ENCODE measurements at places on chromosomes 3 and 15.

- DNase-seq = no peak
Measured at GRCh38 chr3:195563317-195563716, 20.2 kb upstream of the PPP1R2 start.

DNA sequence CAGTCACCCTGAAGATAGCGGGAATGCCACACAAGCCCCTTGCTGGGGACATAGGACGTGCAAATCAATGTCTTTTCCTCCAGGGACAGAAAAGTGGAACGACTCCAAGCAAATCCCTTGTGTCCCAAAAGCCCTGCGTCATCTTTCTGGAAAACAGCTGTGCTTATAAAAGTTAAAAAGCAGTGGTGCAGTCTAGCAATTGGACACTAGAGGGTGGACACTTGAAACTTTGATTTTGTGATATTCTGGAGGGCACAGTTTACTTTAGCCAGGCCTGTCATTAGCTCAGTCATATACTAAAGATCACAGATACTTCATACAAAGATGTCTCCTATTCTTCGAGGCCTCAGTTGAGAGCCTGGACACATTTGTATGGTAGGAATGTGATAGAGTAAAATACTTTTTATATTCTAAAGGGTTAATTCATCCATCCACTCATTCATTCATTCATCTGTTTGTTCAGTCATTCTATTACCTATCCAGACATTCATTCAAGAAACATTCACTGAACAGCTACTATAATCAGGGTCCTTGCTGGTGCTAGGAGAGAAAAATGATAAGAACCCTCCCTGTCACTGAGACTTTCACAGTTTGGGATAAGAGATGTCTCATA is 63.8 kb upstream of the ANKRD34C start:
- peak; percentile 17 for DNase-seq

- no peak for DNase-seq
Measured at GRCh38 chr3:62696011-62696410, 179.2 kb downstream of the CADPS start.

DNA sequence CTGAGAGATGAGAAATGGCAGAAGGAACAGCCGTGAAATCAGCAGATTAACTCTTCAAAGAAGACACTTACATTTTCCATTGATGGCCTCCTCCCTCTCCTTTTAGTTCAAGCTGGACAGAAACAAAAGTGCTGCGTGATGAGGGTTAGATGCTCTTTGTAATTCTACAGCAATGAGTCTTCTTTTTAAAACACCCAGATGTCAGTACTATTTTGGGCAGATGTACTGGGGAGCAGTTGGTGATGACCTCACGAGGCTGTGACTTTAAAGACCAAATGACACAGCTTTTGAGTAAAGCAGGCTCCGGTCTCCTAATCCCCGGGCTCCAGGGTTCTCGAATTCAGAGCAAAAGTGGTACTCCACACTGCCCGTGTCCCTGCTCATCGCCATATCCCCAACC is 198.2 kb downstream of the SLCO3A1 start:
- no peak for DNase-seq

DNA sequence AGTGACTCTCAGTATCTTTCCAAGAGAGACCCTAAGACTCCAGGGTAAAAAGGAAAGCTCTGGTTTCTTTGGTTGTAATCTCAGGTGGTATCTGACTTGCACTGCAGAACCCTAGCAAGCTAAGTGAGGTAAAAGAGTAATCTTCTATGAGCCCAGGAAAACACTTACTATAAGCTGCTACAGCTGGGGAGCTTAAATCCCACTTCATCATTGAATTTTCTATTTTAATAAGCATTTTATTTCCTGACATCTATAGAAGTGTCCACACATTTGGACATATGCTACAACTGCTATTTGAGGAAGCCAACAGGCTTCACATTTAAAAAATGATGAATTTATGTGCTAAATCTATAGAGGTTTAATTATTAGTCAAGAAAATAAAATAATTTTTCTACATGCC is 73.1 kb upstream of the GUCA1C start:
- no peak for DNase-seq

DNA sequence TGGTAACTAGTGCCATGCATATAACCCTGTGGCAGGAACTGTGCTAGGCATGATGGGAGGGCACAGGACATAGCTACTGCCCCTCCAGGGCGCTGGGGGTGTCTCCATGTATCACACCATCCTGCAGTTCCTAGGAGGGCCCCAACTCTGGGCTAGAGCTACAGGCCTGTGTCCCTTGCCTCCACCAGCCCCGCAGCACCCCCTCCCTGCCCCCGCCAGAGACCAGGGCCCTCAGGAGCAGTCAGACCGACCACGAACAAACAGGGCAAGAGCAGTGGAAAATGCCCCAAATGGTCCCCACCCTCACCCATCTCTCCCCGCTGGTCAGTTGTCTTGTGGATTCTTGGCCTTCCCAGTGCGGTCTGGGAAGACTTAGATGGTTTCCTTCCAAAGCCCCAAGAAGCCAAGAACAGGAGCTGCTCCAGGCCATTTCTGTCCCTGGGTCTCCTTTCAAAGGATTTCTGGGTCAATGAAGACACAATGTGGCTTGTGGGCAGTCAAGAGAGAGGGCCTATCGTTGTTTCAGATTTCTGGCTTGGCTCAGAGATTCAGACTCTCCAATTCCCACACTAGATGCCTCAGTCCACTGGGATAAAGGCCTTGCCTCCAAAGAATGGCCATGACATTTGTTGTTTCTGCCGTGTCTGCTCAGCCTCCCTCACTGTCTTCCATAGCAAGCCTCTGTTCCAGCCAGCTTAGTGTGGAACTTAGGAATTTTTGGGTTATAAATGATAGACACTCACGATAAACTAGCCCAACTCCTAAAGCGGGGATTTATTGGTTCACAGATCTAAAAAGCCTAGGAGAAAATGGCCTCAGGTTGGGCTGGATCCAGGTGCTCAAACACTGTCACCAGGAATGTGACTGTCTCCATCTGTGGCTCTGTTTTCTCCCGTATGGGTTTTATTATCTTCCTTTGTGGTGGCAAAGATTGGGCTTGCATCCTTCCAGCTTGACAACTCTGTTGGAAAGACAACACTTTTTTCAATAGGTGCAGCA is 80.6 kb downstream of the LSM3 start:
- no peak for DNase-seq

DNA sequence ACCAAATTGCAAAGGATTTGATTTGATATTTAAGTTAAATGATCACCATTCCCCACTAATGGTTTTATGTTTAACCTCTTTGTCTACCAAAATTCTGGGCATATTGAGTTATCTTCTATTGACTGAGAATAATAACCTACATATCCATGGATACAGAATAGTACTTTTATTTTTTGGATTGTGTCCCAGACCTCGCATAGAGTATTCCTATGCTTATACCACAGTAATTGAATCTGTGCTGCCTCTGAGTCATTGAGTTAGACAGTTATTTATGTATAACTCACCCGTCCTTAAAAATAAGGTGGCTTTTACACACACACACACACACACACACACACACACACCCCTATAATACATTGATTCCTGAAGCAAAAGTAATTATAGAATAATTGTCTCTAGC is 690.1 kb upstream of the BCHE start:
- DNase-seq = peak; percentile 3

DNA sequence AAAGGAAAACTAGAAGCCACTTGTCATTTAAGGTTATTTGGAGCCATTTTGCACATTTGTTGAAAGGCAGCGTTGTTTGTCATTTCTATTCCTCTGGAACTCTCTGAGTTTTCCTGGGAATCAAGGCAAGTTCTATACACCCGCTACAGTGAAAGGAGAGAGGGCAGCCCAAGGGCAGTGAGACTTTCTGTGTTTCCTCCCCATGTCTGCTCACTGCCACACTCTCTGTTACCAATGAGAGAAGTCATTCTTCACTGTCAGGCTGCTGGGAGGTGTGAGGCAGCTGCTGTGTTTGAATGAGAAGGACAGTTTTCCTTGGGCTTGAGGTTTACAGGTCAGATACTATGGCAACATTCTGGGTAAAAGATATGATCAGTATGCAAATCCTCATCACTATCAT is 36.0 kb downstream of the ATP13A5 start:
- DNase-seq = no peak

DNA sequence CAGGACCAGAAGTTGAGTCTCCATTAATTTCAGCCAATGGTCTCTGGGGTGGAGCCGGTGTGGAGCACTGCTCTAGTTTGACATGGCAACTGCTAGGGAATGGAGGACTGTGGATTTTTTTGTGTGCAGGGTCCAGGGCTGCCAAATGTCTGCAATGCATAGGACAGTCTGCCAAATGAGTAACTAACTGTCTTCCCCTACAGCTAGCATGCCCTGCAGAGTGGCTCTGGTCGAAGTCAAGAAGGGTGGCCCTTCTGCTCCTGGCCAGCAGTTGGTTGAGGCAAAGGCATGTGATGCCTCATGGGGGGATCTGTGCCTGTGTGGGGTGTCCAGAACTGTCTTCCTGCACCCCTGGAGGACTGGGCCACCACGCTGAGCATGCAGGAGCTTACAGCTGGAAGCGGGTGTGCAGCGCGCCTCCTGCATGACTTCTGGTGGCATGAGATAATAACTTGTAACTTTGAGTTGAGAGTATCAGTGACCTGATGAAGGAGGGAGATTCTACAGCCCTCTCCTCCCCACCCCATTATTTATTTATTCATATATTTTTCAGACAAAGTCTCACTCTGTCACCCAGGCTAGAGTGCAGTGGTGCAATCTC is 4.6 kb downstream of the TPRA1 start:
- DNase-seq = no peak

GRCh38 chr15:75030424-75030823 is 7.0 kb downstream of the PPCDC start:
- no peak for DNase-seq

DNA sequence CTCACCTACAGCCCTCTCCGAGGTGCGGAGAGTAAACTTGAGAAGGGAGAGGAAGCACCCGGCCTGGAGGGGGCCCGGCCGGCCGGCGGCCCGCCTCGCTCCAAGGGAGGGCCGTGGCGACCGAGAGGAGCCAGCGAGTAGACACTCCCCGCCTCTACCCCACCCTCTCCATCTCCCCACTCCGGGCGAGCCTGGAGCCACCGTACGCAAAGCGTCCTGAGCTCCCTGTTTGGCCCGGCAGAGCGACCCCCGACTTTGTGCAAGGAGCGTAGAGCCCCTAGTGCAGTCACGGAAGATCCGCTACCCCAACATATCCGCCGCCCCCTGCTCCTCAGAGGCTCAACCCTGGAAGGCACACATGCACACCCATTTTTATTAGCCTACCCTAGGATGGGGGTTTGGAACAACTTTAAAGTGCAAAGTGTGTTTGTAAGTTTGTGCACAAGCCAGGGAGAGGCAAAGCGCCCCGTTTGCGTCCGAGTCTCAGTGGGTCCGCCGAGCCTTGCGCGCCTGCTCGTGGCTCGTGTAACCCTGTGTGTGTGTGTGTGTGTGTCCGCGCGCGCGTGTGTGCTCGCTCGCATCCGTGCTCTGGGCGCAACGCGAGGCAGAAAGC is 508 bp upstream of the SMAD6 start:
- DNase-seq = no peak

- DNase-seq = no peak
Measured at GRCh38 chr15:78195735-78196201, 38.6 kb downstream of the ACSBG1 start.

- no peak for DNase-seq
Measured at GRCh38 chr3:78894787-78895186, 873.0 kb downstream of the ROBO1 start.

DNA sequence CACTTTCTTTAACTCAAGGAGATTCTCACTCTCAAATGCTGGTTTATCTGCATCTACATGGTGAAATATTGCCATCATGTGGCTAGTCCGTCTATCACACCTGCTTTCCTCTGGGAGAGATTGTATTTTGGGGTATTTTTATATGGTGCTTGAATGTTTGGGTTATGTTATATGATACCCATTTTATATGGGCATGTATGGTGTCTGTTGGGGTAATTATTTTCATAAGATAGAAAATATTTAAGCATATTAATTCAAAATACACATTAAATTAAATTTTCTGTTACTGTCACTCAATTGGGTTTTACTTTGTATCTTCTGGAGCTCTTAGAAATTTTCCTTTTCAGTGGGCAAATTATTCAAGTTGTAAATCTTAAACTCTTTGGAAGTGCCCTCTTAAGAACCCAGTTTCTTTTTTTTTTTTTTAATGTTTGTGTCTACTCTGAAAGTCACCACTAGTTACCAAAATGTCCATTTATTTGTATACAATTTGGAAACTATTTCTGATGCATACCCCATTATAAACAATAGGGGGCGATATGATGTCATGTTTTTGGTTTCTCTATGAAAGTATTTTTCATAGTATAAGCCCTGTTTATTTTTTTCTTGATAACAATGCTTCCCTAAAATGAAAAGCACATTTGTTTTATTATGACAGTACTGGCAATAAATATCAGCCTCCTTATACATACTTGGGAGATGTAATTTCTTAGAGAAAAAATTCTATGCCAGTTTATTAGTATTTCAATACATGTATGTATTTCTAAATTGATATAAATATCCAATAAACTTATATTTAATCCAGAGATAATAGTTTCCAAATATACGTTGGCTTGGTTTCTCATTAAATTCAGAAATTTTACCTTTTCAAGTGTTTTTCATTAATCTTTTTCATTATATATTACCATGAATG is 36.1 kb upstream of the PLSCR5 start:
- DNase-seq = peak; percentile 37

DNA sequence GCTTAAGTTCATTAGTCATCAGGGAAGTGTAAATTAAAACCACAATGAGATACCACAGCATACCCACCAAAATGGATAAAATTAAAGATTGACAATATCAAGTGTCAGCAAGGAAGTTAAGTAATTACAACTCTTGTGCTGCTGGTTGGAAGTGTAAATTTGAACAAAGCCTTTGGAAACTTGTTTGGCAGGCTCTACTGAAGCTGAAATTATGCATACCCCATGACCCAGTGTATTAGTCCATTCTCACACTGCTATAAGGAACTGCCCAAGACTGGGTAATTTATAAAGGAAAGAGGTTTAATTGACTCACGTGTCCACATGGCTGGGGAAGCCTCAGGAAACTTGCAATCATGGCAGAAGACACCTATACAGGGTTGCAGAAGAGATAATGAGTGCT is 196.1 kb downstream of the PDCD6IP start:
- no peak for DNase-seq

GRCh38 chr3:76679541-76679940 is 360.4 kb upstream of the ROBO2 start:
- no peak for DNase-seq

DNA sequence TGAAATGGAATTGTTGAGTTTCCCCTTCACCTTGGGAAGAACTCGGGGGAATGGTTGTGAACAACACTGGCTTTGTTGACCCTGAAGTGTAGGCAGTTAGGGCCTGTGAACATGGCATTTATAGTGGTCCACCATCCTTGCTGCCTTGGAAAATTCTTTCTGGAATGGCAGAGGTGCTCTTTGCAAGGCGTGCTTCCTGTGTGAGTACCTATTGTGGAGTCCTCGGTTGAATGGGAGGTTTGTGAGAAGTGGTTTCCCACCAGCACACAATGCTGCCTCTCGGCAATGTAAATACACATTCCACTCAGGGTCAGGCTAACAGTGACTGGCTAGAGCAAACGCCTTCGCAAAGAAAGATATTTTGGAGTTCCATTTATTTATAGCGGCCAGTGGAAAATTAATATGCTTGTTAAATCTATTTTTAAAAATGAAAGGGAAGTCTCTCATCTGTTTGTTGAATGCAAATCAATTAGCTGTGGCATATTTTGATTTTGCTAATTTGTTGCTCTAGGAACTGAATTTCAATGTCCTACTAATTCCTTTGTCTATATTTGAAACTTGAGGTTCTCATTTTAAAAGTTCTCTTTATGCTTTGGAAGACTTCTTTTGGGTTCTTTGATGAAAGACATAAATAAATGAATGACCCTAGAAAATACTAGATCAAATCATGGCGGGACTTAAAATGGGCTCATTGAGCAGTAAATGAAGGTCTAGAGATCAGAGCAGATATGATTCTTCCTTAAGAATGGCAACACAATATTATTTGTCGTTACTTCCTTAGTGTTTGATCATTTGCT is 59.5 kb downstream of the FNDC3B start:
- no peak for DNase-seq

GRCh38 chr15:74958320-74958907 is 1.8 kb upstream of the RPP25 start:
- DNase-seq = no peak

Data from IMR-90 (cell line).